Right renal cortex interstitium (tissue), 3 donors: ENCODE measurements at places on chromosomes 3 and 15.

- DNase-seq: no peak
These were observed 3.9 kb upstream of the TGM4 start for GRCh38 chr3:44870375-44871061.

- no peak for DNase-seq
These were observed 44.6 kb upstream of the P3H2 start for GRCh38 chr3:190165253-190165652.

- DNase-seq: no peak
These were observed 553.4 kb downstream of the ZIC1 start for GRCh38 chr3:147962408-147963164.

DNA sequence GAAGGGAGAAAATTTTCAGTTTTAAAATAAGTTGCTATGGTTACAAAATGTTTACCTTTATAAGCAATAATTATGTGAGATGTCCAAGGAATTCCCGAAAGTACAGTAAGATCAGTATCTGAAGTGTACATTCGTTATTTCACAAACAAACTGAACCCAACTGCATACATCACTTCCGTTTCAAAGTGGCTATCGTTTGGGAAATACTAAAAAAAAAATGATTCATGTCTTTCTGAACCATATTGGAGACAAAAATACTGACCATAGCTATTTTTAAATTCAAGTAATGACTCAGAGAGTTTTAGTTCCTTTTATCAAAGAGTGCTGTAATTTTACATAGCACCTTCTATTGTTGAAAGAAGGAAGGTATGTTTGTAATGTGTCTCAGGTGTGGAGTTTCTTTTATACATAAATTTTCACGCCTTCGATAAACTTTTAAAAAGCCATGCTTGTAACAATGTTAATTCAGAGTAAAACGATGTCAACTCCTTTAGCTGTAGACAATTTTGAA is 8.0 kb upstream of the ANKRD28 start:
- no peak for DNase-seq
